Subcutaneous preadipocyte (primary cell): ENCODE measurements at places on chromosomes 2 and 18. TPM values are rescaled to one million over a fixed set of nuclear protein-coding genes. Genes with fewer than 3 reads are reported as not detected.

The CCDC141 gene
- total RNA-seq: under 0.01 TPM in 1 of 2 replicates, not detected in the other

The SPEG gene
- 11.5 and 15.4 TPM in 2 replicates for total RNA-seq

The DUSP2 gene
- total RNA-seq: 0.37 and 0.78 TPM in 2 replicates

The AQP12B gene
- not detected in 2 replicates for total RNA-seq

The GPR155 gene
- 1.4 and 1.8 TPM in 2 replicates for total RNA-seq
